Mammary epithelial cell (primary cell): ENCODE measurements at places on chromosomes 6 and 20.

DNA sequence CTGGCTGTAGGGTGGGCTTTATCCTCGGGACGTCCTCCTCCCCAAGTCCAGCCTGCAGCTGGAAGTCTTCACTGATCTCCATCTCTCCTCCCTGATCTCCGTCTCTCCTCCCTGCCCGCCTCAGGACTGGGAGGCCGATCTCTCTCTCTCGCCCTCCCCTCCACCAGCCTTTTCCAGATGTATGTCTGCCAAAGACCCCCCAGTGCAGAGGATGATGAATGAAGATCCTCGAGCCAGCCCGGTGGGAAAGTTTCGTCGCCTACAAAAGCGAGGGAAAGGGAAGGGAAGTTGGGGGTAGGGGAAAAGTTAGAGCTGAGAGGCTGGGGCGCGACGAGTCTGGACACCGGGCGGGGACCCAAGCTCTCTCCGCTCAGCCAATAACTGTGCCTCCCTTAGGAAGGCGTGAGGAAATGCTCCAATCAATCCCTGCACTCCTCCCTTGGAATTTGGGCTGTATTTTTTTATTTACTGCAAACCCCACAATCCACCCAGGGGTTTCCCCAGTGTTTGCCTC is 595 bp upstream of the SRF start:
- DNase-seq, result no peak

GRCh38 chr6:139230391-139230840 is 61.4 kb downstream of the TXLNB start:
- no peak for DNase-seq

DNA sequence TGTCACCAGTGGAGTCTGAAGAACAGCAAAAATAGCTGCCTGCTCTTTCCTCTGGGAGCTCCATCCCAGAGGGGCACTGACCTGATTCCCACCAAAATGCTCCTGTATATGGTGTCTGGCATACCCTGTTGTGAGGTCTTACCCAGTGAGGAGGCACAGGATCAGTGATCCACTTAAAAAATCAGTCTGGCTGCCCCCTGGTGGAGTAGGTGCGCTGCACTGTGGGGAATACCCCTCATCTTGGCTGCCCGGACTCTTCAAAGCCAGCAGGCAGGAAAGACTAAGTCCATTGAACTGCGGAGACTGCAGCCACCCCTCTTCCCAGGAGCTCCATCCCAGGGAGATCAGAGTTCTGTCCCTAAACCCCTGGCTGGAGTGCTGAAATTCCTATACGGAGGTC is 230.9 kb upstream of the HTR1E start:
- DNase-seq, result no peak

DNA sequence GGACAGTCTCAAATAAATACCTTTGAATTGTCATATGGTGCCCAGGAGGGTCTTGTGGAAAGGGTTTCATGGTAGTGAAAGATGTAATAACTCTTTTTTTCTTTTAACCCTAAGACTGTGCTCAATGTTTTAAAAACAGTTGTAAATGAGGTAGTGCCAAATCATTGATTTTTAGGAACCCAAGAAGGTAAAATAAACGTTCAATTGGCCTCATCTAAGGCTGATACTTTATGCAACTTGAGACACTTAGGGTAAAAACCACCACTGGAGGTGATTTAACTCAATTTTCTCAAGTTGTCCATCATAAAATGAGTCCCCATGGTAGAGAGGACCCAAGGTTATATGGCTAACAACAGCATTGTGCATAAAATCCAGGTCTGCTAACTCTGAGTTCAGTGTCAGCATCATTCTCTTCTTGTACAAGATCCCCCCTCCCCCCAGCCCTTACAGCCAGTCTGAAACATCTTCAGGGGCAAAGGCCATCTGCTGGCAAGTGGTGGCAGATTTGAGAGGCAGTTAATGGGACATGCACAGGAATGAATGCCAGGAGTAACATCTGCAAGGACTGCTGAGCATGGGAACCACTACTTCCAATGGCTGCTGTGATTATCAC is 244.4 kb downstream of the GMPR start:
- no peak for DNase-seq

GRCh38 chr6:4613381-4613780 is 162.8 kb upstream of the CDYL start:
- DNase-seq, result no peak

DNA sequence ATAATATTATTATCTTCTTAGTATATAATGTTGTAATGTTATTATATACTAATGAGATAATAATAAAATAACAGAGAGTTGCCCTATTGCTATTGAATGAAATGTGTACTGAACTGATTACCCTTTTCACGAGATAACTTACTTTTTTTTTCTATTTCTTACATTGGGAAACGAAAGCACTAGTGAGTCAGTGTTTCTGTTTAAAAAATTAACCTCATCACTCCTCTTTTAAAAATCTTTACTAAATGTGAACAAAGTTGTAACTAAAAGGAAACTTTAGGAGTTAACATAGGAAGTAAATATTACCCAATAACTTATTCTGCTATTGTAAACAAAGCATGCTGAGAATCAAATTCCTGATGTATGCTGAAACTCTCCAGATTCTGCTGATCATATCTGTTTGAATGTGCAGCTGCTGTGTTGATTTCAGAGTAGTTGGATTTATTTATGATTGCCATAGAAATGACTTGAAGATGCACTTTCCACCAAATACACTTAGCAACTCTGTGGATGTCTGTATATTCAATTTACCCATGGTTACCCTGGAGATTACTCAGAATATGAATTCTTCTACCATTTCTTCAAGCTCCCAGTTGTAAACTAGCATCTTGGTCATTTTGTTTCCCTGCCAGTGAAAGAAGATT is 523.4 kb downstream of the TENT5A start:
- DNase-seq, result no peak

GRCh38 chr6:81937296-81937937 is 184.9 kb upstream of the TENT5A start:
- peak; percentile 56 for DNase-seq

GRCh38 chr6:167094436-167094819 is 28.5 kb upstream of the CCR6 start:
- DNase-seq, result no peak

DNA sequence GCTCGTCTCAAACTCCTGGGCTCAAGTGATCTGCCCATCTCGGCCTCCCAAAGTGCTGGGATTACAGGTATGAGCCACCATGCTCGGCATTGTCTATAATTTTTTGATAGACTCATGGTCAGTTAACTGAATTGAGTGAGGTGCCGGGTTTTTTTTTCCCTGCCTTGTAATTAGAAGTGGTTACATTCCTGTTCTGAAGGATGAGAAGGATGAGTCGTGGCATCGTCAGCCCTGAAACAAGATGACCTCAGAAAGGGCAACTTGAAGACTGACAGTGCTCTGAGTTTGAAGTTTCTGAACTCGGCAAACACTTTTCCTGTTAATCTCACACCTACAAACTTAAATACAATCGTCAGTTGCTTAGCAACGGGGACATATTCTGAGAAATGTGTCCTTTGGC is 158.7 kb upstream of the PDE10A start:
- DNase-seq, result no peak

DNA sequence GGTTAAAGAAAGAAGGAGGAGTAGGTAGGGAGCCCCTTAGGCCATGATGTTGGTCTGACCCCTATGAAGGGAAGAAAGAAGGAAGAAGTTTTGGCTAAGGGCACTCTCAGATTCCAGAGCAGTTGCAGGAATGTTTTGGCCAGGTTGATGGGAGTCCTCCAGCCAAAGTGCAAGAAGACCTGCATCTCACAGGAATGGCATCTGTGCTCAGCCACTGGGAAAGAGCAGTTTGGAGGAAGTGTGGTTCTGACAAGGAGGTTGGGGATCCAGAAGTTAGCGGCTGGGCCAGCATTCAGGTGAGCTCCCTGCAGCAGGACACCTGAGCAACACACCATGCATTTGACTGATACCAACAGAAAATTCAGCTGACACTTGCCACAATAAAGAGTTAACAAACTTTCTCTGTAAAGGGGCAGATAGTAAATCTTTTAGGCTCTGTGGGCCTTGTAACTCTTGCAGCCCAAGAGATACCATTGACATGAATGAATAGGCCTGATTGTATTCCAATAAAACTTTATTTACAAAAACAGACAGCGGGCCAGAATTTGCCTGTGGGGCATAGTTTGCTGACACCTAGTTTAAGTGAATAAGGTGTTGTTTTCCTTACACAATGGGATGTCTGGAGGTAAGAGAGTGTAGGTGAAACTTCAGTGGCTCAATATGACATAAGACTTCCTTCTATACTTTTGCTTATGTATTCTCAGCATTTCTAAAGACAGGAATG is 71.0 kb downstream of the EDN1 start:
- no peak for DNase-seq

DNA sequence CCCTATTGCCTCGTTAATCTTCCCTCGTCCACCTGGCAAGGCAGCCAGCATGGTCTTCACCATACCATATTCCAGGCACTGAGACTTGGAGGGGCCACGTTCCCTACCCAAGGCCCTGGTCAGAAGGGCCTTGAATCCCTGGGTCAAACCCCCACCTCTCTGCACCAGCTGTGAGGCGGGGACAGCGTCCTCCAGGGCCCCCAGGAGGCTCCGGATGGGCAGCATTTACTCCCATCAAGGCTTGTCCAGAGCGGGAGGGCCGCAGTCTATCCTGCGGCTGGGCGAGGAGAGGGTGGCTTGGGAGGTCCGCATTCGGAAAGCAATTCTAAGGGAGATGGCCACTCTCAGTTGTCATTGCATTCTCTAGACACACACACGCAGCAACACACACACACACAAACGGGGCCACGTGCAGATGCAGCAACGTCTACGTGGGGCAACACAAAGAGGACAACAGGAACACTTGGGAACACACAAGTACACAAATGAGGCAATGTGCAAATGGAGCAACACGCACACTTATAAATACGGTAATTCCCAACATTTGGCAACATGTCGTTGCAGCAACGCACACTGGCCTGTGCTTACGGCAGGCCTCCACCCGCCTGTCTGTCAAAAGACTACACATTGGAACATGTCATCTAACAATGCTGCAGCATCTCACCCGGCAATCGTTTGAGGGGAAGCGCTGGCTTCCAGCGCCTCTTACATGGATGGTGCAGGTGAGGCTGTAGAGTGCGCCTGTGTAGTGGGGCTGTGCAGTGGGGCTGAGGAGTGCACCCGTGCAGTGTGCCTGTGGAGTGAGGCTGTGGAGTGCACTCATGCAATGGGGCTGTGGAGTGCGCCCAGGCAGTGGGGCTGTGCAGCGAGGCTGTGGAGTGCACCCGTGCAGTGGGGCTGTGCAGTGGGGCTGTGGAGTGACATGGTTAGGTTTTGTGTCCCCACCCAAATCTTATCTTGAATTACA is 12.9 kb upstream of the NTSR1 start:
- DNase-seq, result no peak

DNA sequence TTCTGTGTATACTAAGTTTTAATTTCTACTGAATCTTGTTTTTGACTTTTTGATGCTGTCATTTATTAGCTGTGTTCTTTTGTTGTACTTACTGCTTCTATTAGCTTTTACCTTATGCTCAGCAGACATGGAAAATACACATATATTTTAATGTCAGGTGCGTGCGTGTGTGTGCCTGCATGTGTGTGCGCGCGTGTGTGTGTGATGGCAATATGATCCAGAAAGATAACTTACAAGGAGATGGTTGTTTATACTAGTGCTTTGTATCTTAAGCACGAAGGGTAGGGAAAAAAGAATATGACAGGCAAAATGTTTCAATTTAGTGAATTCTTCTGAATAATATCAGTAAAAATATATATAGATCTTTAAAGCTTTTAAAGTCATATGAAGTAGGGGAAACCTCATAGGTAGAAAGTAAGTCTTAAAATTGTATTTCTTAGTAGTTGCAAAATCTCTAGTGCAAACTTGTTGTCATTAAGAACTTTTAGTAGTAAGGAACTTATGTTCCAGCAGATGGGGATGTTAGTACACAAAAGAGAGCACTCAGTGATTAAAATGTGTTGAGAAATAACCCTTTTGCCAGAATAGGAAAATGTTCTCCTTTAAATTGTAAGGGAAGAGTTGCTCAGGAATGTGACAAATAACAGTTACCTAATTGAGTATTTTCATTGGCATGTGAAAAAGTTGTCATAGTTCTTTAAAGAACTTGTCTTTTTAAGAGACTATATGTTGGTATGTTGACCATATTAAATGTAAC is 13.2 kb downstream of the QKI start:
- DNase-seq, result peak; percentile 69

DNA sequence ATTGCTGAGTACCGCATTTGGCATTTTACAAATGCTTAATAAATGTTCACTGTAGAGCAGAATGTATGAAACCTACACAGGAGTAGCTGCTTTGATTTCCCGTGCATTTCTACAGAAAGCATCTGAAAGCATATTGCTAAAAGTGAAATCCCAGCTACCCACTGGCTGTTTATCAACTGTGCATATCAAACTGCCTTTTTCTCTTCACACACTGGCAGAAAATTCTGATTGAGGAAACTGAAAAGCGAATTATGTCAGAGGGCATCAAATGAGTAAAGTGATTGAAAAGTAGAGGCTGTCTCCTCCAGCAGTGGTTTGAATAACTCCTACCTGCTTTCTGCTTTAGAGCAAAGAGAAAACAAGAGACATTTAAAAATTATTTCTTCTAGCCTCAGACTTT is 28.0 kb downstream of the STX11 start:
- DNase-seq, result no peak

DNA sequence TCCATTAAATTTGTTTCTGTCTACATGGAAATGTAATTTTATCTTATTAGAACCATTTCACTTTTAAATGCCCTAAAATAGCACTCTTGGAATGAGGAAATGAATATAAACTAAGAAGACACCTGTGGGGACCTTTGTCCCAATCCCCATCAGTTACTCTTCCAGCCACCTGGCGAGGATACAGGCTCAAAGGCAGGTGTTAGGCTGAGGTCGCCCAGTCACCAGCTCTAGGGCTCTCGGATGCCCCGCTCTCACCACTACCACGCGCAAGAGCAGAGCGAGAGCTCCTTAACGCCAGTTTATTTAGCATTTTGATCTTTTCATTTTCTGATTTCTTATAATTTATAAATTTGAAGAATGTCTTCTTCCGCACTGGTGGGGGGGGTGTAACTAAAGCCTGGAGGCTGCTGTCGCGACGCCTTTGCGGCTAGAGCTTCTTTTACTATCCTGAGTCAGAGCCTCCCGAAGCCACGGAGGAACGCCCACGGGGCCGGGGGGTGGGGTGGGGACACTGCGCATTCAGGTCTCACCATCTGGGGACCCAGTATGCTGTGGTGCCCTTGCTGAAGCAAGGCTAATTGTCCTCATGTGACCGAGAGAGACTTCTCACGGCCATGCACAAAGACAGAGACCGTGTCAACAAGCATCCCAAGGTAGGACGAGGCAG is 38.7 kb upstream of the AFDN start:
- no peak for DNase-seq

GRCh38 chr20:48574383-48574782 is 253.4 kb downstream of the PREX1 start:
- peak; percentile 11 for DNase-seq

DNA sequence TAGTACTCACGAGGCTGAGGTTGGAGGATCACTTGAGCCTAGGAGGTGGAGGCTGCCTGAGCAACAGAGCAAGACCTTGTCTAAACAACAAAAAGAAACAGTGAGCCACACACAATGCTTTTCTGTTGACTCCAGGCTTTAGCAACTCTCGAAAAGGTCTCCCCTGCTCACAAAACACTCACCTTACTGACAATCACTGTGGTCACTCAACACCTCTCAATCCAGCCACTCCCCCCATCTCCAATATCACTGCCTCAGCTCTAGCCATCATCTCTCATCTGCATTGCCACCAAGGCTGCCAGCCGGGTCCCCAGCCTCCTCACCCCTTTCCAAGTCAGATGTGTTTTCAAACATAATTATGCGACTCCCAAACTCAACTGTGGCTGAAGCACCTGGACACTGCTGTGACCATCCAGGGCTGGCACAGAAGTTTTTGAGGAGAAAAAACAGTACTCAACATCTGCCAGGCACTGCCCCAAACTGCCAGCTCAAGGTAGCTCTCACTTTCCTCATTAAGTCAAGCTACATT is 218.0 kb upstream of the ARID1B start:
- DNase-seq, result no peak

- no peak for DNase-seq
These were observed 82.6 kb downstream of the PROKR2 start for GRCh38 chr20:5234158-5234557.
